Epithelial cell of umbilical artery (primary cell): ENCODE measurements at places on chromosomes 6 and 20. TPM values are rescaled to one million over a fixed set of nuclear protein-coding genes. Genes with fewer than 3 reads are reported as not detected.

Gene DCDC2
- total RNA-seq, result under 0.01 and 0.15 TPM in 2 replicates

Gene PROCR
- 332 and 610 TPM in 2 replicates for total RNA-seq

Gene SMLR1
- total RNA-seq, result not detected in 2 replicates

Gene MUC21
- not detected in 2 replicates for total RNA-seq

Gene OTOR
- not detected in 2 replicates for total RNA-seq

Gene ANGPT4
- total RNA-seq, result not detected in 2 replicates

Gene GRM1
- total RNA-seq, result not detected in 2 replicates

Gene BTNL2
- not detected in 2 replicates for total RNA-seq

Gene OOEP
- not detected in 2 replicates for total RNA-seq

Gene YWHAB
- 125 and 134 TPM in 2 replicates for total RNA-seq

Gene KCNK16
- total RNA-seq, result not detected in 2 replicates

Gene RIPOR3
- total RNA-seq, result under 0.01 and 0.76 TPM in 2 replicates
